ENCODE measurements at places on chromosomes 2 and 18. TPM values are rescaled to one million over a fixed set of nuclear protein-coding genes. Genes with fewer than 3 reads are reported as not detected.

DNA sequence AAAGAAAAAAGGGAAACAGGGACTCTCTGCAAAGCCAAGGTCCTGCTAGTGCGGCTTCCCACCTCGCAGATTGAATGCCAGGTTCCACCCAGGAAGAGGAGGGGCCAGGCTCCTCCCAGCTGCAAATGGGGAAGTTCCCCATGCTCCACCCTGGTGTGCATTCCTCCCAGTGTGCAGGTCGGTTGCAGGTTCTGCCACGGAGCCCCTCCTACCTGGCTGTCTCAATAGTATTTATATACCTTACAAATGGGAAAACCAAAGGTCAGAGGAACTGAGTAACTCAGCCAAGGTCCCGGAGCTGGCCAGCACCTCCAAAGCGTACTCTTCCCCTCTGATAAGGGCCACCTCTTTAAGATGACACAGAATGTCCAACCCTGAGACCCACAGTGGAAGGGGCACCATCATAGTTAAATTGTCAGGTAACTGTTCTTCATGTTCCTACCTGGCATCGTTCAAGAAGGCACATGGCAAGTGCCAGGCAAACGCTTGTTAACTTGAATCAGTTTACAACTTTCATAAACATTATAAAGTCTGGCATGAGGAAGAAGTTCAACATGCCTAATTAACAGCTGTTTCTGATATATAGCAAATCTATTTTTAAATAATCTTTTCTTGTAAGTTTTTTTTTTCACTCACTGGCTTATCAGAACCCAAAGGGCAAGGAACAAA, 35.5 kb downstream of the POU3F3 start:
- DNase-seq = no peak

GRCh38 chr2:156982615-156983014, 274.9 kb upstream of the GALNT5 start:
- DNase-seq = no peak

ACTG2 gene
- 1.6 TPM for total RNA-seq

GPAT2 gene
- total RNA-seq = 5.3 TPM

DNA sequence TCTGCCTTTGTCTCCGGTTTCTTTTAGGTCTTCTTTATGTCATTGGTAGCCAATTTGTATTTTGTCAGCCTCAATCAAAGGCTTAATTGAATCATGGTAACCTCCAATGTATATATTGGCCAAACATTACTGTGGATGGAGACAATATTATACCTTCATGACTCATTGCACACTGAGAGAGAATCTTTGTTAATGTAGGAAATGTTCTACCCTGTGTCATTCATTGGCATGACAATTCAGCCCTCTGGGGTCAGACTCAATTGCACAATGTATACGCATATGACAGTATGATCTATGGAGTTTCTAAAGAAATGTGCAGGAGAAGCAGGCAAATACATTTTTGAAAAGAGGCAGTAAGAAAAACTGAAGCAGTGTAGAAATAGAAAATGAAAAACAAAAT, 162.6 kb downstream of the PDE11A start:
- DNase-seq = no peak

MYOM1 gene
- total RNA-seq = 667 TPM

GRCh38 chr2:176642074-176642473, 372.8 kb downstream of the MTX2 start:
- no peak for DNase-seq

GRCh38 chr2:181117206-181117925, 137.0 kb downstream of the UBE2E3 start:
- no peak for DNase-seq

GRCh38 chr2:7557376-7557775, 640.2 kb downstream of the RNF144A start:
- DNase-seq = no peak

- no peak for DNase-seq
Observed at GRCh38 chr18:61360404-61361383, 27.5 kb downstream of the CDH20 start.

GRCh38 chr2:109391243-109391642, 222.5 kb downstream of the SEPTIN10 start:
- no peak for DNase-seq

DNA sequence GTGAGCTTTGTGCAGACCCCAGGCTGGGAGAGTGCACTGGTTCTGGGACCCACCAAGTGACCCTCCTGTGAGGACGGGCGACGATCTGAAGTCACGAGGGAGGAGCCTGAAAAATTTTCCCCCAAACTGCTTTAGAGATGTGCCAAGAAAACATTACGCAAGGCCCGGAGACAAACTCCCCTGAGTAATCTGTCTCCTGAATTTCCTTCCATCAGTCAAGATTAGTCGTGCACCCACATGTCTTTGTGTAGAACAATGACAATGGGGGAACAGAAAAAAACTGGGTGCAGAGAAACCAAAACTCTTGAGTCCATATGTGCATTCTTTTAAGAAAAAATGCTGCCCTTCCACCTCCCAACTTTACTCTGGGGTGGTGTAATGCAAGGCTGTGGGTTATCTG, 12.6 kb upstream of the NCK2 start:
- no peak for DNase-seq

DNA sequence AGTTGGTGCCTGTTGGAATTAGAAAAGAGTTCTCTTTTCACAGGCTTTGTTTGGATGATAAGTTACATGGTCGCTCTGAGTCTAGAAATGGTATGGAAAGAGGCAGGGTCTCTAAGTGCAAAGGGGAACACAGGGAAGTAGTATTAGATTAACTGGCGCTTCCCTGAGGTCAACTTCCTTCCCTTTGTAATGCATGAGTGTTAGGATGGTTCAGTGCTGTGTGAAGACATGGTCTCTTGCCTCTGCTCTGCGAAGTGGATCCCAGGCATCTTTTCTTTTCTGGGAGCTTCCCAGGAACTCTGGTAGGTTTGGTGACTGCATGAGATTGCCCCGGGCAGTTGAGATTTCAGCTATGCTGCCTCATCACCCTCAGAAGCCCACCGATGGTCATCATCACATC, 170.3 kb downstream of the MIB1 start:
- DNase-seq = no peak

C2orf66 gene
- not detected for total RNA-seq

- DNase-seq = peak; percentile 70
Observed at GRCh38 chr2:84906900-84907714, 1.7 kb downstream of the TMSB10 start.

STON1 gene
- total RNA-seq = 6.9 TPM

DNA sequence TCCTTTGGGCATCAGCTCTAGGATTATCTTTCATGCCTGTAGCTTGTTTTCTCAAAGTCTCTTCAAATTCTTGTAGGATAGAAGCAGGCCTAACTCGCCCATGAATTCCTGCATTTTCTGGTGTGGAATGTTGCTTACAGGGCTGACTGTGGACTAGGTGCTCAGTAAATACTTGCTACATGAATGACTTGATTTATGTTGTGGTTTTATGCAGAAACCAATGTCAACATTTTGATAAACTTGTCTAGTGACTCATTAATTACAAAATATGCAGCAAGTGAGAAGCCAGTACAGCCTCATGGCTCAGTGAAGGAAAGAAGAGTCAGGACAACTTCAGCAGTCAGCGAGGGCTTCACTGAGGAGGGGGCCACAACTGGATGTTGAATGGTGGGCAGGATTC, 110.6 kb upstream of the SIX2 start:
- no peak for DNase-seq

All from left ventricle myocardium inferior (tissue), 1 donor.